Naive thymus-derived CD4-positive, alpha-beta T cell (primary cell): ENCODE measurements at places on chromosomes 2 and 18. TPM values are rescaled to one million over a fixed set of nuclear protein-coding genes. Genes with fewer than 3 reads are reported as not detected.

Gene GKN2
- total RNA-seq, result not detected

Gene FAM110C
- 0.11 TPM for total RNA-seq

Gene SERPINB11
- total RNA-seq, result not detected

Gene MALL
- total RNA-seq, result not detected

Gene ARHGAP15
- 193 and 201 TPM in 2 replicates for total RNA-seq

- no peak overlapping the region for H3K4me3 ChIP-seq
- no peak for DNase-seq
- H3K36me3 ChIP-seq, result no peaks in the 10 kb centered on the region
- H3K4me1 ChIP-seq, result no peaks in the 10 kb centered on the region
- H3K27ac ChIP-seq, result no peak overlapping the region
These were observed 266.1 kb upstream of the CYP26B1 start for GRCh38 chr2:72413716-72414115.

DNA sequence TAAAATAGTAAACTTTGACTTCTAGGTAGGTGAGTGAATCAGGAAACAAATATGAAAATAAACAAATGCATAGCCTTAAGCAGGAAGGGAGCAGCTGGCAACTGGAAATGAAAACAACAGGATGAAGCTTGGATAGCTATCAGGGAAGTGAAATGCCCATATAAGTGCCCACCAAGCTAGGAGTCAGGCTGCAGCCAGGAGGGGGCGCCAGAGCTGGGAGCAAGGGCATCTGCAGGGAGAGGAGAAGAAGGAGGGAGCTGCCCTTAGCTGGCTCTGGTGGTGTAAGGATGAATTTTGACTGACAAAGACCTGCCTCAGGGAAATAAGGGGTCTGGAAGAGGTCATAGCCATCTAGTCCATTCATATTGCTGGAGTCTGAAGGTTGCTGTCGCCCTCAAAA is 298.3 kb downstream of the TDRD15 start:
- no peak overlapping the region for H3K4me3 ChIP-seq
- DNase-seq, result no peak
- H3K36me3 ChIP-seq, result no peaks in the 10 kb centered on the region
- H3K27ac ChIP-seq, result no peak overlapping the region
- no peaks in the 10 kb centered on the region for H3K4me1 ChIP-seq

- H3K36me3 ChIP-seq, result no peaks in the 10 kb centered on the region
- no peaks in the 10 kb centered on the region for H3K27me3 ChIP-seq
- no peak overlapping the region for H3K4me3 ChIP-seq
- H3K27ac ChIP-seq, result no peak overlapping the region
These were observed 26.6 kb downstream of the ONECUT2 start for GRCh38 chr18:57461652-57462269.

DNA sequence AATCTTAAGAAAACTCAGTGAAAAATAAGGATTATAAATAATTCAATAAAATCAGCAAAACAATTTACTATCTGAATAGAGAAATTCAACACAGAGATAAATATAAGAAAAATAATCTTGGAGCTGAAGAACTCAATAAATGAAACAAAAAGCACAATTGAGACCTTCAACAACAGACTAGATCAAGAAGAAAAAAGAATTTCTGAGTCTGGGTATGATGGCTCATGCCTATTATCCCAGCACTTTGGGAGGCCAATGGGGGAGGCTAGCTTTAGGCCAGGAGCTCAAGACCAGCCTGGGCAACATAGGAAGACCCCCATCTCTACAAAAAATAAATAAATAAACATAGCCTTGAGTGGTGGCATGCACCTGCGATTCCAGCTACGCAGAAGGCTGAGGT is 1295.7 kb upstream of the NRXN1 start:
- DNase-seq, result no peak
- H3K27me3 ChIP-seq, result no peaks in the 10 kb centered on the region
- no peaks in the 10 kb centered on the region for H3K36me3 ChIP-seq
- no peaks in the 10 kb centered on the region for H3K4me1 ChIP-seq
- H3K27ac ChIP-seq, result no peak overlapping the region
- H3K4me3 ChIP-seq, result no peak overlapping the region

GRCh38 chr2:201057087-201057521 is 14.4 kb downstream of the HYCC2 start:
- no peaks in the 10 kb centered on the region for H3K27me3 ChIP-seq
- DNase-seq, result no peak
- no peak overlapping the region for H3K27ac ChIP-seq
- no peaks in the 10 kb centered on the region for H3K36me3 ChIP-seq
- H3K4me1 ChIP-seq, result no peaks in the 10 kb centered on the region

DNA sequence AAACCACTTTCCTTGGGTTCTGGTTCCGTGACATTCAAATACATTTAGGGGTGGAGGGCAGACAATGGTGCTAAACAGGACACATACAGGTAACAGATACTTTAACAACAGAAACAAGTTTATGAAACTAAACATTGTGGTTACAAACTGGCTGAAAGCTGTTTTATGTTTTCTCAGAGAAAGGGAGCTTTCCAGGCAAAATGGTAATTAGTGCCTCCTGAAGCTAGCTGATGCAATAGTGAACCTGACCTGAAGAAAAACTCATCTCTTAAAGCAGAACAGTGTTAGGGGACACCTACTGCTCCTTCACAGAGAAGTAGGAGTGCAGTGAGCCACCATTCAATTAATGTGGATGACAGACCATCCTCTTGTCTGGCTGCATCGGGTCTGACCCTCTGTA is 138.9 kb downstream of the CCDC148 start:
- no peak overlapping the region for H3K27ac ChIP-seq
- no peaks in the 10 kb centered on the region for H3K4me1 ChIP-seq
- no peaks in the 10 kb centered on the region for H3K36me3 ChIP-seq

DNA sequence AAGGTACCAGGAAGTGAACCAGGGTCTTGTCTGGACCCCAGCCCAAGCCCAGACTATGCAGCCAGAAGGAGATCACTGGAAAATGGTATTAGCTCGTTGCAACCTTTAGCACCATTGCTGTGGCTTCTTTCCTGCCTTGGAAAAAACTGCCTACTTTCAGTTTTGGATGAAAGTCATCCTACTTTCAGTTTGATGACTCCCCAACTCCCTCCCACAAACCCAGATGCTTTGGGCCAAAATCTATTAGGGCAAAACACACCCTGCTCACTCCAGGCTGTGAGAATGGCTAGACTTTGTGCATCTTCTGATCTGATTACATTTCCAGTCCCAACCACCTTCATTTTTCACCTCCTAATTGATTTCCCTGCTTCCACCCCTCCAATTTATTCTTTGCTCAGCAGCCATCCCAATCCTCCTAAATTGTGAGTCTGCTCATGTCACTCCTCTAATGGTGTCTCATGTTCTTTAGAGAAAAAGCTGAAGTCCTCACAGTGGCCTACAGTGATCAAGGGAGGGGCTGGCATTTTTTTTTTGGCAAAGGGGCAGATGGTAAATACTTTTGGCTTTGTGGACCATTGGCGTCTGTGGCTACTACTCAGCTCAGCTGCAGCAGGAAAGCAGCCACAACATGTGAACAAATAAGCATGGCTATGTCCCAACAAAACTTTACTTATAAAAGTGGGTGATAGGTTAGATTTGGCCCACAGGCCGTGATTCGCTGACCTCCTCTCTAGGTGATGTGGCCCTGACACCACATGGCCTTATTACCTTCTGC is 368.7 kb downstream of the SLC4A3 start:
- no peak for DNase-seq
- H3K27me3 ChIP-seq, result no peaks in the 10 kb centered on the region
- no peak overlapping the region for H3K4me3 ChIP-seq
- no peaks in the 10 kb centered on the region for H3K4me1 ChIP-seq
- H3K36me3 ChIP-seq, result no peaks in the 10 kb centered on the region

DNA sequence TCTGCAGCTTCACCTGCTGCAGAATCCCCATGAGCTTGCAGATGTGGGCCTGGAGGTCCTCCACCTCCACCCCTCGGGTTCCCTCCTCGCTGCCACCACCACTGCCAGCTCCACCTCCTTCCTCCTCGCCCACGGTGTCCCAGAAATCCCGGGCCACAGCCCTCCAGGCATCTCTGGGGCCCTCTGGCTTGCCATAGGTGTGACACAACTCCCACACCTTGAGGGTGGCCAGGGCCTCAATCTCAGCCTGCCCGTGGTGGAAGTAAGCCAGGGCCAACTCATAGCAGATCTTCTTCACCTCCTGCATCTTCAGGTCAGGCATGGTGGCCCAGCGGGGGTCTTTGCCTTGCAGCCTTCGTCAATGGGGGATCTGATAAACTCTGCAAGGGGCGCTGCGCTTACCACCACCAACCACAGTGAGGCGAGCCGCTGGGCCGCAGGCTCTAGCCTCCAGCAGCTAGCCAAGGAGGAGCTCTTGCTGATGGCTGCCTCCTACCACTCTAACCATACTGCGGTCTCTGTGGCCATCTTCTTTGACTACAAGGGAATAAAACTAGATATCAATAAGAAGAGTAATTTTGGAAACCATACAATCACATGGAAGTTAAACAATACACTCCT is 36.1 kb upstream of the ANKRD62 start:
- DNase-seq, result no peak
- H3K4me3 ChIP-seq, result no peak overlapping the region
- no peaks in the 10 kb centered on the region for H3K36me3 ChIP-seq
- no peaks in the 10 kb centered on the region for H3K4me1 ChIP-seq

GRCh38 chr2:11698009-11698922 is 28.3 kb upstream of the NTSR2 start:
- no peaks in the 10 kb centered on the region for H3K4me1 ChIP-seq
- H3K27me3 ChIP-seq, result no peaks in the 10 kb centered on the region
- no peak for DNase-seq
- no peak overlapping the region for H3K4me3 ChIP-seq
- H3K27ac ChIP-seq, result no peak overlapping the region

DNA sequence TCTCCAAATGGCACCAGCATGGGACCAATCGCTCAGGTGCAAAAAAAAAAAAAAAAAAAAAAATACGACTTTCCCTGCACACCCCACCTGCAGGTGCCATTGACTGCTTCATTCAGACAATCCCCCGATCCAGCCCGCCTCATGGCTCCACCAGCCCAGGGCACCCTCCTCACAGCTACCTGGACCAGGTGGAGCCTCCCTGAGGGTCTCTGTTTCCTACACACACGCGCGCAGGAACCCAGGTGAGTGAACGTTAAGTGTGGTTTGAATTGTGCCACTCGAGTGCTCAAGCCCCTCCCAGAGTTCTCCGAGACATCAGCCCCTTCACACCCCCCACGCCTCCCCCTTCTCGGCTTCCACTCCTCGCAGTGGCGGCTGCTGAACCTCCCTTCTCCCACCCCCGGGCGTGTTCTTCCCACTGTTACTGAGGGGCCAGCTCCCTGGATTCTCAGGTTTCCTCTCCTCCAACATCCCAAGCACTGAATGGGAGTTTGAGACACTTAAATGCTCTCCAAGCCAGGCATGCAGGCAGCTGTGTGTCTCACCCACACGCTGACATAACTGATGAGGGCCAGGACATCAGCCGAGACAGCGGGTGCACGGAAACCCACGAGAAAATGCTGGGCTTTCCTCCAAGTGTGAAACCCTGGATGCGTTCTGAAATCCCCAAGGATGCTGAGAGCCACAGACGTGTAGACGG is 88.8 kb upstream of the SNTG2 start:
- no peaks in the 10 kb centered on the region for H3K4me1 ChIP-seq
- H3K27ac ChIP-seq, result no peak overlapping the region
- no peak overlapping the region for H3K4me3 ChIP-seq
- DNase-seq, result no peak
- H3K27me3 ChIP-seq, result no peaks in the 10 kb centered on the region

DNA sequence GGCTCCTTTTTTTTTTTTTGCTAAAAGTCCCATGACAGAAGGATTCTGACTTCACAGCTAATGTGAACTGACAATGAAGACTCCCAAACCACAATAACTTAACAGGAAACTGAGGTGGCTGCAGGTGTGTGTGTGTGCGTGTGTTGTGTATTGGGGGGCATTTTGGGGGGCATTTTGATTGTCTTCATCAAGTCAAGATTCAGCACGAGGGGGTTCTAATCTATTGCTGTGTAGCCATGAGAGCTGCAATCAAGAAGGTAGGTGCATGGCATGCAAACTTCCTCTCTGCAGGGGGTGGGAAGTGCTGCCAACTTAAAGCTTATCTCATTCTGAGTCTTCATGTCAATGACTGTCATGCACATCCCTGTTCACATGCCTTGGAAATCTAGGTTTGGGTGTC is 25.2 kb downstream of the SPRED2 start:
- no peak overlapping the region for H3K4me3 ChIP-seq
- no peak overlapping the region for H3K27ac ChIP-seq
- DNase-seq, result no peak
- no peaks in the 10 kb centered on the region for H3K27me3 ChIP-seq

DNA sequence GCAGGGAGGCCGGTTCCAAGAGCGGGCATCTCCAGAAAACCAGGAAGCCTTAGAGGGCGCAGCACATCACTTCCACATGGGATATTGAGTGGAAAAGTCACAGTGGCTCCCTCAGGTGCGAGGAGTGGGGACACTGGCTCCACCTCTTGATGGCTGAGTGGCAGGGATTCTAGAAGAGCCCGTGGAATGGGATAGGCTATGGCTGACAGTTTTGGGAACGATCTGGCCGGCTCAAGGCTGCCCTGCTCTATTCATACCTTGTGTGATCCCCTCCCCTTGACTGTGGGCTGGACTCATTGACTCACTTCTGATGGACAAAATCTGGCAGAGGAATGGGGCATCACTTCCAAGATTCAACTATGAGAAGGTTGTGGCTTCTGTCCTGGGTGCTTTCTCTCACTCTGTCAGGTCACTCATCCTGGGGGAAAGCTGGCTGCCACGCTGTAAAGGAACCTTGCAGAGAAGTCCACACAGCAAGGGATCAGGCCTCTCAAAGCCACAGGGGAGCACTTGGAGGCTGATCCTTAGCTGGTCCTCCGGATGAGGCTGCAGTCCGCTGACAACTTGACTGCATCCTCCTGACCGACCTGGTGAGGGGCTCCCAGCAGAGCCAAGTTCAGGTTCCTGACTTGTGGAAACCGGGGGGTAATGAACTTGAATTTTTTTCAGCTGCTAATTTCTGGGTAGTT is 46.7 kb upstream of the HS6ST1 start:
- H3K4me1 ChIP-seq, result no peaks in the 10 kb centered on the region
- H3K36me3 ChIP-seq, result no peaks in the 10 kb centered on the region
- DNase-seq, result no peak
- no peak overlapping the region for H3K27ac ChIP-seq
- H3K4me3 ChIP-seq, result no peak overlapping the region

DNA sequence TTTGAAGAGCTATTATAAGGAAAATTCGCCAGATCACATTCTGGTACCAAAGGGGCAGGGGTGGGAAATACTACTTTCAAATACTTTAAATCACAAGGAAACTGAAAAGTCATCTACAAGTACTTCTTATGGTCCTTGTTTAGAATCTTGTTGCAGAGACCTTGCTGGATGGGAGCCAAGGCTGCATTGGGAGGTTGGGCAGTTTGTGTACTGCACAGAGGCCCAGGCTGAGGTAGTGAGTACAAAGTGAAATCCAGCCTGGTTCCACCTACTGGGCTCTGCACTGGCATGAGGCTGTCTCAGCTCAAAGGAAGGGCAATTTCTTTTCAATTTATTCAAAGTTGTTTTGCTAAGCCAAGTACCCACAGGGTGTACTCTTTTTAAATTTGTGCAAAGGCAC is 140.3 kb upstream of the DLX2 start:
- no peaks in the 10 kb centered on the region for H3K27me3 ChIP-seq
- peaks cover 6% of the 10 kb centered on the region for H3K4me1 ChIP-seq
- no peak overlapping the region for H3K4me3 ChIP-seq
- H3K27ac ChIP-seq, result no peak overlapping the region
- H3K36me3 ChIP-seq, result no peaks in the 10 kb centered on the region
